ENCODE measurements at places on chromosomes 12 and 14.

GRCh38 chr14:101119830-101120571 lies 216.5 kb upstream of the RTL1 start:
- DNase-seq = no peak

DNA sequence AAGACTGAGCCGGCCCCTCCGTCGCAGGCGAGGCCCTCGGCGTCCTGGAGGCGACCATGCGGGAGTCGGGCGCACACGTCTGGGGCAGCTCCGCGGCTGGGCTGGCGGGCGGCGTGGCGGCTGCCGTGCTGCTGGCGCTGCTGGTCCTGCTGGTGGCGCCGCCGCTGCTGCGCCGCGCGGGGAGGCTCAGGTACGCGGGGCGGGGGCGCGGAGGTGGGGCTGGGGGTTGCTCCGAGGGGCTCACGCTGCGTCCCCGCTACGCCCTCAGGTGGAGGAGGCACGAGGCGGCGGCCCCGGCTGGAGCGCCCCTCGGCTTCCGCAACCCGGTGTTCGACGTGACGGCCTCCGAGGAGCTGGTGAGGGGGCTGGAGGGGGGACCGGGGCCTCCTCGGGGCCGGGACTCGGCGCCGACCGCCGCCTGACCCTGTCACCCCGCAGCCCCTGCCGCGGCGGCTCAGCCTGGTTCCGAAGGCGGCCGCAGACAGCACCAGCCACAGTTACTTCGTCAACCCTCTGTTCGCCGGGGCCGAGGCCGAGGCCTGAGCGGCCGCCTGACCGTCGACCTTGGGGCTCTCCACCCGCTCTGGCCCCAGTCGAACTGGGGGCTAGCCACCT lies 7.8 kb downstream of the AMN start:
- no peak for DNase-seq

- peak; percentile 47 for DNase-seq
Measured at GRCh38 chr12:113874999-113875561, 91.0 kb downstream of the RBM19 start.

GRCh38 chr12:123580772-123581171 lies 3.6 kb upstream of the TMED2 start:
- DNase-seq = peak; percentile 41

DNA sequence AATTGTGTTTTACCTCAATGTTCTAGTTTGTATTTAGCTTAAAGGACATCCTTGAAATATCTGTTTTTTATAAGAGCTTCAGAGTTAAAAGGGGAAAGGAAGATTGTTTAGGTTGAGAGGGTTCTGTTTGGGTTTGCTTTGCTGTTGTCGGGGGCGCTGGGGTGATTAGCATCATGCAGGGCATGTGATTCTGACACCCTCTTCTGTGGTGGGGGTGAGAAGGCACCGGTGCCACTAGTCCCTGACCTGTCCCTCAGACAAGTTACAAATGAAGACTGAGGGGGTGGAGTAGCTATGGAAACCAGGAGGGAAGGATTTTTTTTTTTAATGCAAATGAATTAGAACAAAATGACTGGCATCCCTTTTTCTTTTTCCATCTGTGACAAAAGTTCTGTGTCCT lies 291.3 kb downstream of the RPAP3 start:
- DNase-seq = no peak

- peak; percentile 99 for DNase-seq
Measured at GRCh38 chr12:96219700-96220206, 25.6 kb downstream of the ELK3 start.

DNA sequence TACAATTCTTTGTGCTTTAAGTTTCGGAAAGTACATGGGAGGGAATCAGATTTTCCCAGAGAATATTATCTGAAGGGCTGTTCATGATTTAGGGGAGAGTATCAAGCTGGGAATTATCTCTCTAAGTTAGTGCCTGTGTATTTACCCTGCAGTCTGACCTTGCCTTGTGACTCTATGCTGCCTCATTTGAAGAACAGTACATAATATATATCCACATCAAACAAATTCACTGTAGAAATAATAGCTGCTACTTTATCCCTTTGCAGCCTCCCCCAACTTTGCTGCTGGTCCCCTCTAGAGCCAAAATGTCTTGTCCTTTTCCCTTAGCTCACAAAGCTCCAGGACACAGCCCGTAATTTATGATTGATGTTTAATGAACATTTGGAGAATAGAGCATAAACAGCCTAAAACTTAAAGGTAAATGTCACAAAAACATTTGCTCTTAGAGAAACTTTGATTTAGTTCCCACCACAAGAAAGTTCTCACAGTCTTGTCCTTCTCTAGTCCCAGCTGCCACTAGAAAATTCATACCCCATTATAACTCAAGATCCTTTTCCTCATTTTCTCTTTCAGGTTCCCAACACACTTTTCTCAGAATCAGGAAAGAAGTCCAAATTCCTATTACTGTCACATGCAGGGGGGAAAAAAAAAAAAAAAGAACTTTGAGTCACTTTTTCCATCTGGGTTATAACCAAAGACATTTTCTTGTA lies 1009.6 kb downstream of the FLRT2 start:
- no peak for DNase-seq

GRCh38 chr12:129871991-129872972 lies 31.5 kb downstream of the TMEM132D start:
- no peak for DNase-seq

DNA sequence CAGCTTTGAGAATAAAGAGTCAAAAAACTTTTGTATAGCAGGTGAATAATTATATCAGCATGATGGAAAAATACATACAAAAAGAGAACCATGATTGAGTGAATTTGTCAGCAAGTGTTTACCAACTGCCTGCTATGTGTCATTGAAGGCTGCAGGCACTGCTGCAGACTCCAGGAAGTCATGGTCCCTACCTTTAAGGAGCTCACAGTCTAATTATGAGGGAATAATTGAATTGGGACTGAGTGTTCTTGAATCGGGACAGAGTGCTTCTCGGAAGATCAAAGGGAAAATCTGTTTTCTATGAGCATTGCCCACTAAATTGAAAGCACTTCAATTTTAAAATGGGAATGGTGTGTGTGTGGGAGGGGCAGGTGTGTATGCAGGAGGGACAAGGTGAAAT lies 9.5 kb downstream of the OR10AD1 start:
- DNase-seq = no peak
